ENCODE measurements at places on chromosomes 5 and 9.

DNA sequence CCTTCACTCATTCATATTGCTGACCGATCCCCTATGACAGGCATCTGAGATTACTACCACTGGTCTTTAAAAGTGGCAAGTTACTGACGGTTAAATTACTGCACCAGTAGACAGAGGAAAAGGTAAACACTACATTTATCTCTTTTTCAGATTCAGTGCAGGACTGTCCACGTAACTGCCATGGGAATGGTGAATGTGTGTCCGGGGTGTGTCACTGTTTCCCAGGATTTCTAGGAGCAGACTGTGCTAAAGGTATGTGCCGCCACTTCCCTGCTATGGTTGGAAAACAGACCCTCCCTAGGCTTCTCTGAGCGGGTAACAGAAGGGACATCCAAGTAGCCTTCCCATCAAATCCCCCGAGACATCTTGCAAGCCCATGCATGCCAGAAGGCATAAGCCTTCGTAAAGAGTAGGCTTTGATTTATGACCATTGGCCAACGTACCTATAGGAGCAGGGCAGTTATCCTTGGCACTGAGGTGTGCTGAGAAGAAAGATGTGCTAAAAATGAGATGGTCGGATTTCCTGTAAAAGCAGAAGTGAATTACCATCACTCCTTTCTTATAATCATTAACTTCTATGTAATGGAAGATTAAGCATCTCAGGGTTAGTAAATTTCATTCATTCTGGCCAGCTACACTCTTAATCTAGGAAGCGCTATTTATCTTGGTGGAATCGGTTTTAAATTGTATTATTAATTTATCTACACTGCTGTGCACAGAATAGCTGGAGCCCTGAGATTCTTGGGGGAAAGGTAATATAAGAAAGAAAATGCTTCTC, 193.4 kb upstream of the WWC1 start:
- DNase-seq: no peak

DNA sequence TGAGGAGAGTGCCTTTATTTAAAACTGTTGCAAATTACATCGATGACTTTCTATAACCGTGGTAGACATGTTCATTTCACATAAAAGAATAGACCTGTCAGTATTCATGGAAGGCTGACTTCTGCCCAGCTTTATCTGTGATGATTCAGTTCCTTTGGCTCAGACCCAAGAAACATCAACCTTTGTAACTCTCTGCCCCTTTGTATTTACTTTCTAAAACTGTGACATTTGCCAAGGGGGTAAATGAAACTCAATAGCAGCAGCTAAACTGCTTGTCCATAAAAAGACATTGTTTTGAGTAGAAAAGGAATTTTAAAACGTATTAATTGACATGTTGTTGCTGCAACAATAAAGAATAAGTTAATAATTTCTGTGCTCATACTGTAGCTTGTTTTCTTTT, 137.8 kb upstream of the ANKH start:
- no peak for DNase-seq

DNA sequence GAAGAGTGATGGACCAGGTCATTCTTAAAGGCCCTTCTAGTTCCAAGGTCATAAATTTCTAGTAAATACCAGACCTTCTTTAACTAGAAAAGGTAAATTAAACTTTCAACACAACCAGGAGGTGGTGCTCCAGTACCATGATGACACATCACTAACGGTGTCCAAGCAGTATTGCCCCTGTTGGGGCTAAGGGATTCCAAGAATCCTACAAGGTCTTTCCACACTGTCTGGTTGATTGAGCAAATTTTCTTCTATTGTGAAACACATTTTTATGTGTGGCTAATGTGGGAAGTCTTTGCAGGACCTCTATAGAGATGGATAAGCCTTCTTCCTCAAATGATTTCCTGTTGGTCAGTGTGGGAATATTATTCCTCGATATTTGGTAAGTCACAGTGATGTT, 459.6 kb upstream of the PAPPA start:
- no peak for DNase-seq

- DNase-seq: no peak
These were observed 3.1 kb downstream of the FBXW5 start for GRCh38 chr9:136941231-136942111.

DNA sequence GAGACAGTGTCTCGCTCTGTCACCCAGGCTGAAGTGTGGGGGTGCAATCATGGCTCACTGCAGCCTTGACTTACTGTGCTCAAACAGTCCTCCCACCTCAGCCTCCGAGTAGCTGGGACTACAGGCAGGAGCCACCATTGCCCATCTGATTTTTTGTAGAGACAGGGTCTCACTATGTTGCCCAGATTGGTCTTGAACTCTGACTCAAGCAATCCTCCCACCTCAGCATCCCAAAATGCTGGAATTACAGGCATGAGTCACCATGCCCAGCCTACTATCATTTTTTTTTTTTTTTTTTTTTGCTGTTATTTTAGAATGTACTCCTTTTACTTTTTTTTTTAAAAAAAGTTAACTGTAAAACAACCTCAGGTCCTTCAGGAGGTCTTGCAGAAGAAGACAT, 449.0 kb downstream of the CCDC171 start:
- no peak for DNase-seq

DNA sequence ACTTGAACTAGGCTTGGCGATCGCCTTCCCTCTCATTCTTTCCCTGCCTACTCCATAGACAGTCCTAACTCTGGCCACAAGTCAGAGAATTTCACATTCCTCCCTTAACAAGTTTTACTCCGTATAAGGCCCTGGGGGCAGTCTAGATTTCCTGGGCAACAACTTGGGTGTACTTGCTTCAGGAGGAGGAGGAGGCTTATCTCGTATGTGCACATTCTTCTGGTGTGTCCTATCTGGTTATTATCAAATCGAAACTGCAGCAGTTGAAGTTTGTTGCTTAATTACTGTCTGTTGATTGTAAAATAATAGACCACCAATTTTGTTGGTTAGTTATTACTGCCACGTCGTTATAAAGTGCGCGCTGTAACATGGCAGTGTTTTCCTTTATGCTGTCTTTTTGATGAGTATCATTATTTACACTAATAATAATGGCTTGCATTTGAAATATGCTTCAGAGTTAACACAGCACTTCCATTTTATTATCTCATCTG, 42.0 kb downstream of the PIP5K1B start:
- no peak for DNase-seq

- DNase-seq: no peak
These were observed 280.1 kb downstream of the HSPA4 start for GRCh38 chr5:133331941-133332340.
